Esophagus squamous epithelium (tissue), 5 donors: ENCODE measurements at places on chromosomes 11 and 22.

GRCh38 chr11:66409226-66409625, 11.6 kb upstream of the NPAS4 start:
- no peak for DNase-seq

DNA sequence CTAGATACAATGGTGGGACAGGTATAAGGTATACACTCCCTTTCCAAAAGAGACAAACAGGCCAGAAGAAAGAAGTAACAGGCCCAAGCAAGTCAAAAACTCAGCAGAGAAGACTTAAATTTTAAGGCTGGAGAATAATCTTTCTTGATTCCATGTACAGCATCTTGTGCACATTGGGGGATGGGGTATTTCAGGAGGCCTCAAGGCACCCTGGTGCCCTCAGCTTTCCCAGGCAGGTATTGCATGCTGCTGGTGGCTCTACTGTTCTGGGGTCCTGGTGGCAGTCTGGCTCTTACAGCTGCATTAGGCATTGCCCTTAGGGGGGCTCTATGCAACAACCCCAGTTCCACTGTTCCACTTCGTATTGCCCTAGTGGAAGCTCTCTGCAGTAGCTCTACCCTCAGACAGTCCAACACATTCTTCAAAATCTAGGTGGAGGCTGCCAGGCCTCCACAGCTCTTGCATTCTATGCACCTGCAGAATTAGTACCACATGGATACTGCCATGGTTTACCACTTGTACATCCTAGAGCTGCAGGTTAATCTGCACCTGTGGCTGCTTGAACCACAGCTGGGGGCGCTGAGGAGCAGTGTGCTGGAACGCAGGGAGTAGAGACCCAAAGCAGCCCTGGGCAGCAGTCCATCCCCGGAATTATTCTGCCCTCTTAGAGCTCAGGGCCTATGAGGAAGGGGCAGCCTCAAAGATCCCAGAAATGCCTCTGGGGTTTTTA, 4.2 kb upstream of the CTSC start:
- DNase-seq = no peak

GRCh38 chr22:31091106-31091975, 10.2 kb downstream of the SMTN start:
- no peak for DNase-seq

DNA sequence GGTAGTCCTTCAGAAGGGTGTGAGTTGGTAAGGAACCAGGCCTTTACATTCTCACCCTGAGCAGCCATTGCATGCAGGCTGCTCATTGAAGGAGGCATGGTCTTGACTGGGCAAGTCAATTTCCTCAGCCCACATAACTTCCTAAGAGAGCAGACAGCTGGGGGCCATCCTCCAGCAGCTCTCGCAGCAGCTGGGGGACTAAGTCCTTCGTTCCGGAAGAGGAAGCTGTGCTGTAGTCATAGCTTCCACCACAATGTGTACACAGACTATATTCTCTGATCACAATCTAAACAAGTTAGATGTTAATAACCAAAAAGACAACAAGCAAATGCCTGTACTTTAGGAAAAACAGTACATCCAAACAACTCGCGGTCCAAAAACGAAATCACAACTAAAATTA, 30.1 kb upstream of the MPPED1 start:
- DNase-seq = no peak

GRCh38 chr11:123841174-123841573, 35.0 kb upstream of the OR6M1 start:
- DNase-seq = no peak

DNA sequence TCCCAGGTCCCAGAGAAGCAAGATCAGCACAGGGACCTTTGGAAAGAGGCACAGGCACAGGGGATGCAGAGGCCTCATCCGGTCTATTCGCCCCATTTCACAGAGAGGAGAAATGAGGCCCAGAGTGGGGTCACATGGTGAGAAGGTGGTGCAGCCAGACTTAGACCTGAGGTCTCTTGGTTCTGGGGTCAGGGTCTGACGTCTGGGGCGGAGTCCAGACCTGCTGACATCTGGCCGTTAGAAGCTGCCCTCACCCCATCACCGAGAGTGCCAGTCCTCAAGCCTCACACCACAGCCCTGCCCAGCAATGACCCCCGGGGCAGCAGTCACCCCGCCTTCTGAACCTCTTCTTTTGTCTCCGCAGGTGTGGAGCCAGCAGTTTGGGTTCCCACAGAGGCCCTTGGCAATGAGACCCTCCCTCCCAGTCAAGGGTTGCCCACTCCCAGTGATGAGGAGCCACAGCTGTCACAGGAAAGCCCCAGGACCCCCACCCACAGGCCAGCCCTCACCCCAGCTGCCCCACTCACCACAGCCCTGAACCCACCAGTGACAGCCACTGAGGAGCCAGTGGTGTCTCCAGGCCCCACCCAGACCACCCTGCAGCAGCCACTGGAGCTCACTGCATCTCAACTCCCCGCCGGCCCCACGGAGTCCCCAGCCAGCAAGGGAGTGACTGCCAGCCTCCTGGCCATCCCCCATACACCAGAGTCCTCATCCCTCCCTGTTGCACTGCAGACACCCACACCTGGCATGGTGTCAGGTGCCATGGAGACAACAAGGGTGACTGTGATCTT, 62.4 kb downstream of the OTOG start:
- DNase-seq = no peak

DNA sequence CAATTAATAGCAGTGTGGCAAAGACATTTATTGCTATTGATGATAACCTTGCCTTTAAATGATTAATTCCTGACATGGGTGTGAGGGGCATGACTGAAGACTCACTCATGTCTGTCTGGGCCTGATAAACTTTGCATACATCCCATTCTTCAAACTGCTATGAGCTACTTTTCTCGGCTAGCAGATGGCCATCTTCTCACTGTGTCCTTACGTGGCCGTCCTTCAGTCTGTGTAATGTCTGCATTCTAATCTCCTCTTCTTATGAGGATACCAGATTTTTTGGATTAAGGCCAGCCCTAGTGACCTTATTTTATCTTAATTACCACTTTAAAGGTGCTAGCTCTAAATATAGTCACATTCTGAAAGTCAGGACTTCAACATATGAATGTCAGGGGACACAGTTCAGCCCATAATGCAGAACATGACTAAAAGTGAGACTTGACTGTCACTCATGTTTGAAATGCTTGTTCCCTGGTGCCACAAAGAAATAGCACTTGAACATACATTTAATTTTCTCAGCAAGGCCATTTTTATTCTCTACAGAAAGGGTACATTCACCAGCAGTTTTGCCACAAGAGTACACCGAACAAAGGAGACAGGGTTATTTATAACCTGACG, 32.3 kb downstream of the OR10A6 start:
- DNase-seq = no peak

DNA sequence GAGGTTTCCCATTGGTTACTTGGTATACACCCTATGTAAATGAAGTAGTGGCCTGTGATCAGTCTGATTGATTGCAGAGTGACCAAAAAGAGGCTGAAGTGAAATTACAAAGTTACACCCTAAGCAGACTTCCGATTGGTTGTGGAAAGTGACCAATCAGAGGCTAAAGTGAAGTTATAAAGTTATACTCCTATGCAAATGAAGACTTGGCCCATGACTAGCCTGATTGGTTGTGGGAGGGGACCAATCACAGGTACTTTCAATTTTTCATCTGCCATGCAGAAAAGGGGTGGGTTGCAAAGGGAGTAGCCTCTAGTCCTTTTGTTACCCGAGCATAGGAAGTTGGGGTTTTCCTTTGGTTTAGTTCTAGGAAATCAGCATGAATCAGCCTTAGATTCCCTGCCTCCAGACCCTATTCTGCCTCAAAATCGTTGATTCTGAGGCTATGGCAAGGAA, 18.1 kb upstream of the CSTF3 start:
- no peak for DNase-seq

DNA sequence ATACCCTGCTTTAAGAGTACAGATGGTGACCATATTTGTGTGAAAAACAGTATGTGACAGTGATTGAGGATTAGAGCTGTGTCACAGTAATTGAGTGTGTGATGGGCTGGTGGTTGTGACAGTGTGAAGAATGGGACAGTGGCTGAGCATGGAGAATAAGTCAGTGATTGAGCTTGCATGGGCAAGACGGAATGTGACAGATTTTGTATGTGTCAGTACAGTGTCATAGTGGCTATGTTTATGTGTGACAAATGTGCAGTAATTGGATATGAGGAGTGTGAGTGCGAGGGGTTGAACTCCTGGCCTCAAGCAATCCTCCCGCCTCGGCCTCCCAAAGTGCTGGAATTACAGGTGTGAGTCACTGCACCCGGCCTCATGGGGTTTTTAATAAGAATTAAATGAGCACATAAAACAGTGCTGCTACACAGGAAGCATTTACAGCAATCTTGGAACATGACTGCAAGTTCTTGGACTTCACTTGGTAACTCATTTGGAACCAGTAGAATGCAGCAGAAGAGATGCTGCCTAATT, 583 bp upstream of the RRAS2 start:
- DNase-seq = no peak
